Neural crest cell (in vitro differentiated cells): ENCODE measurements at places on chromosomes 1 and 21.

DNA sequence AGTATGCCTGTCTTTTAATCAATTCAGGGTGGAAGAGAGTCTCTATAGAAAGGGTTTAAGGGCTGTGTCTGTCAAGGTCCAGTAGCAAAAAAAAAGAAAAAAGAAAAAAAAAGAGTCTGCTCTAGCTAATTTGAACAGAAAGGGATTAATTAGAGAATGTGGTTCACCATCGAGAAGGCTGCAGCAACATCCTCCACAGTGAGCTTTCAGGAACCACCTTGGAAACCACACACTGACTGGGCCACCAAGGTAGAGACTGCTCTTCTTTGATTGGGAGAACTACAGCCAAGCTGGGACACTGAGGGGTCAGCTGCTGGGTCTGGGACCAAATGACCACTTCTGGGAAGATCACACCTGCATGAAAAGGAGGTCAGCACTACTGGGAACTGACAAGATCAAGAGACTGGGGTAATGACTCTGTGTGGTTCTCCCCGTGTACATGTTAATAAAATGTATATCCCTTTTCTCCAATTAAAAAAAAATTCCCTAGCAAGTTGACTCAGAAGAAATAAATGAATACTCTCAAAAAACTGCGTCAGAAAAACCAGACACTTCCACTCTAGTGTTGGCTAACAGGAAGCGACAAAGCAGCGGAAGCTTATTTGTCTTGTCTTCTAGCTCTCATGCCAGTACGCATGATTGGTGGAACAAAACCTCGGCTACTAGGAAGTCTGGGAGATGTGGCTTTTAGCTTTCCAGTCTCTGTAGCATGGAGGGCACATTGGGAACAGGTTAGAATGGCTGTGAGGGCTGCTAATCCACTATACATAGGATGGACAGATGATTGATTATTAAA lies 60.0 kb upstream of the IVNS1ABP start:
- no peak overlapping the region for H3K4me3 ChIP-seq
- DNase-seq: no peak
- no peak overlapping the region for H3K27ac ChIP-seq
- no peaks in the 10 kb centered on the region for H3K27me3 ChIP-seq
- H3K4me1 ChIP-seq: no peaks in the 10 kb centered on the region

DNA sequence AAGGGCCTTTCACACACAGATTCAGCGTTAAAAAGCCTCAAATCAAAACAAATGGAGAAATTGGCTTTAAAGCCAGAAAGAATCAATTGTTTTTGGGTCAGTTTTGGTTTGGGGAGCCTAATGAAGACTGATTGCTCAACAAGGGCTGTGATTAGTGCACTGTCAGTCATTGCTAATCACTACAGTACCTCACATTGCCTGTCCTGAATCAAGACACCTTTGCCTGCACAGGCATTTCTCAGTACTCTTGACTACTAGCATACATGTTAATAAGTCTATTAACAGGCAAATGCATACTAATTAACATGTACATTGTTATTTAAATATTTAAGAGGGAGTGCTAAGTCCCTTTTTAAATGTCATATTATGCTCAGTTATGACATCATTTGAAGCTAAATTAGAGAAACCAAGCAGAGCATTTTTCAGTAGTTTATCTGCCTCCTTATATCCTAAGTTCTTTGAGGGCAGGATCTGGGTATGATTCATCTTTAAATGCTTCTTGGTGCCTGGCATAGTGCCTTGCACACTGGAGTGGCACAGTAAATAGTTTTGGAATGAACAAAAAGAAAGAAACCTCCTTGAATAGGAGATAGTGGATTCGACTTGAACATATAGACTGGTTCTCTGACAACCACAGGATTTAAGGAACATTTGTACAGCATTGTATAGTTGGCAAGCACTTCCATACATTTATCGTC lies 25.8 kb upstream of the CCN1 start:
- no peak for DNase-seq
- H3K27ac ChIP-seq: no peak overlapping the region
- H3K36me3 ChIP-seq: peaks cover 9% of the 10 kb centered on the region
- H3K27me3 ChIP-seq: no peaks in the 10 kb centered on the region

DNA sequence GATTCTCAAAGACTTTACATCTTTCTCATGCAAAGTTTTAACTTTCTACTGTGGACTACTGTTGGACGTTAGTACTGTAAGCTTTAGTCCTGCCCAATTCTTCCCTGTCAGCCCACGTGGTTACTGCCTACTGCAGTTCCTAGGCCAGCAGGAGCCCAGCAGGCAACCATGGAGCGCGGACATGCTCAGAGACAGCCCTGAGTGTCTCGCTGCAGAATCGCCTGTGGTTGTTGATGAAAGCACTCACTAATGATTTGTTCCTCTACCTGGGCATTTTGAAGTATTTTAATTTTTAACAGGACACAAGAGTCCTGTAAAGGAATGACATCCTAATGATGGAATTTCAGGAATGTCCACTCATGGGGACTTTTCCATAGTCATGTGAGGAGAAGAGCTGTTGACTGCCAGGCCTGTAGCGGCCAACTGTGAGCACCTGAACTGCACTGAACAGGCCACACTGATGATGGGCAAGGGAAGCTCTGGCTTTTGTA lies 44.1 kb downstream of the PGBD5 start:
- peaks cover 26% of the 10 kb centered on the region for H3K4me1 ChIP-seq
- H3K27ac ChIP-seq: peak overlapping the region; percentile 93
- no peak for DNase-seq
- H3K4me3 ChIP-seq: no peak overlapping the region
- H3K36me3 ChIP-seq: peaks cover 18% of the 10 kb centered on the region

DNA sequence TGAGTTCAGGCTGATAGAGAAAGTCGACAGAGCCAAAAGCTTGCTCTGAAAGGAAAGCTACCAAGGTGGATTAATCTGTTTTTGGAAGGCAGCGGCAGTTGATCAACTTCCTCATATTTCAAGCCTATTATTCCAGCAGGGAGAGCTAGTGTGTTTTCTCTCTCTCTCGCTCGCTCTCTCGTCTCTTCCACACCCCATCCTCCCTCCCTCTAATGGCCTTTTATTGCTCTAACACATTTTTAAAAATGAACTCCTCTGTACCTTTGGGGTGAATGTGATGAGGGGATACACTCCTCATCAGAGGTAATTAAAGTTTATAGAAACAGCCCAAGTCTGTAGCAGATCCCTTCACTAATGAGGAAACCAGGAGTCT lies 126.4 kb downstream of the CLIC6 start:
- peaks cover 4% of the 10 kb centered on the region for H3K4me1 ChIP-seq
- DNase-seq: no peak
- no peak overlapping the region for H3K27ac ChIP-seq
- no peak overlapping the region for H3K4me3 ChIP-seq
- no peaks in the 10 kb centered on the region for H3K36me3 ChIP-seq
- H3K27me3 ChIP-seq: peaks cover 2% of the 10 kb centered on the region

- H3K27ac ChIP-seq: no peak overlapping the region
- H3K4me3 ChIP-seq: peak overlapping the region; percentile 17
- no peaks in the 10 kb centered on the region for H3K36me3 ChIP-seq
- no peak for DNase-seq
Measured at GRCh38 chr1:156491151-156491949, 9.2 kb downstream of the MEF2D start.

GRCh38 chr1:2949966-2950925 lies 71.0 kb upstream of the ACTRT2 start:
- H3K4me1 ChIP-seq: no peaks in the 10 kb centered on the region
- H3K36me3 ChIP-seq: peaks cover 10% of the 10 kb centered on the region
- no peak overlapping the region for H3K27ac ChIP-seq
- DNase-seq: no peak
- no peak overlapping the region for H3K4me3 ChIP-seq
- no peaks in the 10 kb centered on the region for H3K27me3 ChIP-seq

GRCh38 chr21:45918835-45919447 lies 62.6 kb upstream of the COL6A1 start:
- H3K4me1 ChIP-seq: no peaks in the 10 kb centered on the region
- no peak overlapping the region for H3K27ac ChIP-seq
- H3K36me3 ChIP-seq: peaks cover 3% of the 10 kb centered on the region
